ENCODE measurements at places on chromosomes 16 and 17.
A peak's percentile ranks its signal among the peaks of the same experiment; 100 is the strongest.

GRCh38 chr16:81238296-81239011, at the start of gene BCO1:
TSS of gene BCO1 (plus strand) at chr16:81238689. CDS start at chr16:81238909, 220 bp downstream.
- DNase-seq = no peak

GRCh38 chr17:21689604-21690003, 2.7 kb upstream of the KCNJ18 start:
- DNase-seq = no peak

- DNase-seq = no peak
Observed at GRCh38 chr17:72946156-72946555, 146.3 kb downstream of the SLC39A11 start.

GRCh38 chr17:66988069-66988798, 23.7 kb downstream of the CACNG4 start:
- no peak for DNase-seq

- DNase-seq = no peak
Observed at GRCh38 chr16:73546341-73546845, 498.5 kb upstream of the ZFHX3 start.

- DNase-seq = no peak
Observed at GRCh38 chr17:79664930-79665737, 54.3 kb upstream of the RBFOX3 start.

DNA sequence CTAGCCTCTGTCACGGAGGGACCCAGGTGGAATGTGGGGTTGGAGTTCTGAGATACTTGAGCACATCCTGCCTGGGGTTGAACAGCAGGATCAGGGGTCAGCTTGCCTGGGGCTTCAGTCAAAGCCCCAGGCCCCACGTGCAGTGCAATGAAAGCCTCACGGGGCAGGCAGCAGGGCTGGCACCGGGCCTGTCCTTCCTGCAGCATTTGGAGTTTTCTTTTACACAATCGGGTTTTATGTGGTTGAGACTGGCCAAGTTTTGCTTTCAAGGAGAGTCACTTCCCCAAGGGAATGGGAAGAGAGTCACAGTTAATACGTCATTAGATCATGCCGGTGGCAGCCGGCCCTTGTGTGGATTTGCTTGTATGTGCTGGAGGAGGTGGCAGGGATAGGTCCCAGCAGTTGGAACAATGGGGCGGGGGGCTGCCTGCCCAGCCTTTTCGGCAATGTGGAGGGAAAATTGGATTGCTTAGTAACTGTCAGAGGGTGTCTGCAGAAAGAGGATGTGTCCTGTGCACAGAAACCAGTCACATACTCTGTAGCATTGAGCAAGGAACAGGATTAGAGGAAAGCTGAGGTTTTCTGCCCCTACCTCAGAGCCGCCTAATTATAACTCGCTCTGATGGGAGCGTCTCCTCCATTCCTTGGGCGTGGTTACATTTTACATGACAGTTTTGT, 4.5 kb downstream of the RMI2 start:
- no peak for DNase-seq

DNA sequence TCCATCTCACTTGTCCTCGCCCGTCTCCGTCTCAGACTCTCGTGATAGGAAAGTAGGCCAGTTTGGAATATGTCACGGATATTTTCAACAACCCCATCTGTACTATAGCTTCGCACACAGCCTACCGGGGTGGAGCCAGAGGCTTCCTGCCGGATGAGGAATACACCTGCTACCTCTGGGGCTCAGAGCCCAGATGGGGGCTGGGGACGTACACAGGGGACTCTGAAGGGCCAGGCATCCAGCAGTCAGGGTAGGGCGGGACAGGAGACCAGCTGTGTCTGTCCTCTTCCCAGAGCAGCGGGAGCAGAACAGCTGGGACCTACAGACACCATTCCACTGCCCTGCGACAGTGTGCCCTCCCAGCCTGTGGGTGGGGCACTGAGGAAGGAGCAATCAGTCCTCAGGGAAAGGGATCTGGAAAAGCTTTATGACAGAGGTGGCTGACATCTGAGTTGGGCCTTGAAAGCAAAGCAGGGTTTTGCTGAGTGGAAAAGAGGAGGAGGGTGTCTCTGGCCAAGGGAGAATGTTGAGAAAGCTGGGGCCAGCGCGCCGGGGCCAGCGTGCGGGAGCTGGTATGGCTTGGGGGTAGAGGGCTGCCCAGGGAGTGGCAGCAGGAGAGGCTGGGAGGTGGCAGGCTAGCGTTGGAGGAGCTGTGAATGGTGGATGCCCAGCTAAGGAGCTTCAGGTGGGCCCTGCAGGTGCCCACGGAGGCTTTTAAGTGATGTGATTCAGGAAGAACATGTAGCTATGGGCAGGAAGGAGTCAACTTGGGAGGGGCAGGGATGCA, 11.5 kb upstream of the SRCIN1 start:
- no peak for DNase-seq

GRCh38 chr16:18783430-18784341, 6.4 kb downstream of the RPS15A start:
- DNase-seq = no peak

- peak; percentile 82 for DNase-seq
Observed at GRCh38 chr16:67184995-67185650, 1.4 kb upstream of the MATCAP1 start.

DNA sequence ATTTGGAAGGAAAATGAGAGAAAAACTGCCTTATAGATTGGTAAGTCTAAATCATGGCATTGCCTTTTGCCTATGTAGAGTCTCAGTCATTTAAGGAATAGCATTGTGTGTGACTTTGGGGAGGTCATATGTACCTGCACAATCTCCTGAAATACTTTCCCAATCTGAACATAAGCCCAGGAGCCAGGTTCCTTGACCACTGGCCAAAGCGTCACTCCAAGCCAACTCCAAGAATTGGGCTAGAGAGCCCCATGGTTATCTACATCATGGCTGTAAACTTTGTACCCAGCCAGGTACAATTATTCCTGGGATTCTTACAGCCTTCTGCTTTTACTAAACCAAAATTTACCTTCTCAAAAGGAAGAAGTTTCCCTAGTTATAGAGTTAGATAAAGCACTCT, 40.8 kb upstream of the MED13 start:
- no peak for DNase-seq
